Tibial nerve (tissue), 4 donors: ENCODE measurements at places on chromosomes 11 and 22. TPM values are rescaled to one million over a fixed set of nuclear protein-coding genes. Genes with fewer than 3 reads are reported as not detected.
A peak's percentile ranks its signal among the peaks of the same experiment; 100 is the strongest.

DNA sequence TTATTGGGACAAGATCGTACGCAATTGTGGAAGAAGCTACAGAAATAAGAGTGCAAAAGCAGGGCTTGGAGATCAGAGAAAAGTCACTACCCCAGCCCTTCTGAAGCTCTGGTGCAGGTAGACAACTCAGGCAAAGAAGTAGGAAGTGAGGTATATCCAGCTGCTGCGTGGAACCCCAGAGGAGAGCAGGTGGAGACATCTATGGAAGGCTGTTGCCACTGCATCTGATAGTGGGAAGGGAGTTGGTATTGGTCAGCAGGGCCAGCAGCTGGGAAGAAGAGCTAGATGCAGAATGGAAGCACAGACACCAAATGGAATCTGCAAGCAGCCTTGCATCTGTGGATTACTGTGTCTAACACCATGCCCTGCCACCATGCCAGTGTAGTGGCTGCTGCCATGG lies 165.1 kb downstream of the WNT11 start:
- H3K27me3 ChIP-seq, result no peaks in the 10 kb centered on the region
- H3K36me3 ChIP-seq, result no peaks in the 10 kb centered on the region

DNA sequence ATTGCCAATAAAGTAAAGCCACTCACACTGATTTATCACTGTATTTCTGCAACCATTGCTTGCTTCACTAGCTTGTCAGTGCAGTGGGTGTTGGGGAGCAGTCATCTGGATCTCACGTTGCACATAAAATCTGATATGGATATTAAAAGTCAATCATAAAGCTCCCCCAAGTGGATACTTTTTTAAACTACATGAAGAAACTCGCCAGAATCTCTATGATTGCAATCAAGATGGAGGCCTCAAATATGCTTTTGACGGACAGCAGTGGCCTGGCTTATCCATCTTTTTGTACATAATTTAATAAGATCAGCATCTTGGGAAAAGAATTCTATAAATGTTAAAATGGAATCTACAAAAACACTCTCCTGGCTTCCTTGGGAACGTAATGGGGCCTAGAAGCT lies 137.7 kb downstream of the WT1 start:
- no peaks in the 10 kb centered on the region for H3K36me3 ChIP-seq
- no peaks in the 10 kb centered on the region for H3K4me1 ChIP-seq
- H3K4me3 ChIP-seq, result no peak overlapping the region
- no peaks in the 10 kb centered on the region for H3K27me3 ChIP-seq

DNA sequence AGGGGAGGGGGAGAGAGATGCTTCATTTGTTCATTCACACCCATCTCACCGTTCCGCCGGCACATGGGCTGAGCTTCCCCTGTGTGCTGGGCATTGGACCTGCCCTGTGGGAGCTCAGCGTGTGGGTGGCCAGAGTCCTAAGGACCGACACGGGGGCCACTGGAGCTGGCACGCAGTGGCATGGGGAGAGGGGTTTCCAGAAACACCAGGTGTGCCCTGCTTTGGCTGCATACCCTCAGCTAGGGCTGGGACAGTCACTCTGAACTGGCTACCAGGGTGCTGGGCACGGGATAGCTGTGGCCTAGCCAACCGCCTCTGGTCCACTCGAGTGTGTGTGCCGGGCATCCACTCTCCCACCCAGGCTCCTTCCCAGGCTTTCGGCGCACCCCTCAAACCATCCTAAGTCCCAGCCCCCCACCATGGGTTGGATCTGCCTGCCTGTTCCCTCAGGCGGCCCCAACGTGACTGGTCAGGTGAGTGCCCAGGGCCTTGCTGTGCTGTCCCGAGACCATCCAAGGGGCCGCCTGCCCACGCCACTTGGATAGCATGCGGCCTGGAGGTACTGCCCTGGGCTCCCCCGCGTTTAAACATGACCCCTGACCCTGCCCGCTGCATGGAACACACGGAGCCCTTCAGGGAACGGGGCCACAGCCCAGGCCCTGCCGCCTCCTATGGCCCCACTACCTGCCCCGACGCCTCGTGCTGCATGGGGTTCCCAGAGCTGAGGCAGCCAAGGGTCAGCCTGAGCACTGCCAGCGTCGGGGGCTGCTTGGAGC lies 51.6 kb upstream of the LINC01488 start:
- H3K27me3 ChIP-seq, result no peaks in the 10 kb centered on the region
- no peak for DNase-seq
- H3K27ac ChIP-seq, result no peak overlapping the region
- H3K4me1 ChIP-seq, result no peaks in the 10 kb centered on the region
- no peaks in the 10 kb centered on the region for H3K36me3 ChIP-seq

- H3K36me3 ChIP-seq, result no peaks in the 10 kb centered on the region
- H3K27ac ChIP-seq, result no peak overlapping the region
- no peak overlapping the region for H3K4me3 ChIP-seq
- no peaks in the 10 kb centered on the region for H3K27me3 ChIP-seq
- peaks cover 17% of the 10 kb centered on the region for H3K4me1 ChIP-seq
- no peak for DNase-seq
Measured at GRCh38 chr22:49765951-49766350, 61.7 kb downstream of the BRD1 start.

- H3K27ac ChIP-seq, result no peak overlapping the region
- no peaks in the 10 kb centered on the region for H3K36me3 ChIP-seq
- no peak overlapping the region for H3K4me3 ChIP-seq
- DNase-seq, result no peak
- no peaks in the 10 kb centered on the region for H3K4me1 ChIP-seq
Measured at GRCh38 chr11:87454241-87454640, 416.5 kb downstream of the TMEM135 start.

DNA sequence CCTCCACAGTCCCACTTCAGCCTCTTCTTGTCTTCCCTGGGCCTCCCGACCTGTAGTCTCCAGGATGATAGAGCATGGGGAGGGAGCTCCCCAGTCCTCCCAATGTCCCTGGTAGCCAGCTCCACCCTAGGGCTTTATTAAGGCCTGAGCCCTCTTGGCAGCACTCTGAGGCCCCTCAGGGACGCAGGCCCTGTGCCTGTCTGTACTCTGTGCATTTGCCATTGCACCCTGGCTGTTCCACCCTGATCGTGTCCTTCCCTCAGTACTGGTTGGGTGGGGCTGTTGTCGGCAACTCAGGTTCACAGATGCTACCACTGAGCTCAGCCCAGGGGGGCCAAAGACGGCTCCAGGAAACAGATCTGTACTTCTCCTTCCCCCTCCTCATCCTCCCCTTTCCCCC lies 7.2 kb downstream of the SSTR3 start:
- H3K27me3 ChIP-seq, result no peaks in the 10 kb centered on the region
- H3K27ac ChIP-seq, result no peak overlapping the region
- DNase-seq, result no peak
- H3K4me1 ChIP-seq, result no peaks in the 10 kb centered on the region
- no peak overlapping the region for H3K4me3 ChIP-seq

- no peaks in the 10 kb centered on the region for H3K36me3 ChIP-seq
- H3K4me3 ChIP-seq, result no peak overlapping the region
- H3K27ac ChIP-seq, result no peak overlapping the region
- H3K4me1 ChIP-seq, result peaks cover 29% of the 10 kb centered on the region
Measured at GRCh38 chr11:69153661-69154060, 2.1 kb upstream of the SMIM38 start.

GRCh38 chr22:43167001-43167589 lies 15.7 kb downstream of the TSPO start:
- H3K27me3 ChIP-seq, result no peaks in the 10 kb centered on the region
- H3K4me3 ChIP-seq, result no peak overlapping the region
- H3K4me1 ChIP-seq, result peaks cover 6% of the 10 kb centered on the region
- no peak overlapping the region for H3K27ac ChIP-seq
- H3K36me3 ChIP-seq, result peaks cover 78% of the 10 kb centered on the region
- no peak for DNase-seq

- no peaks in the 10 kb centered on the region for H3K36me3 ChIP-seq
- DNase-seq, result no peak
- peak overlapping the region; percentile 83 for H3K27ac ChIP-seq
- H3K4me1 ChIP-seq, result peaks cover 22% of the 10 kb centered on the region
- no peak overlapping the region for H3K4me3 ChIP-seq
Measured at GRCh38 chr11:62418136-62418535, 697 bp upstream of the SCGB1A1 start.

DNA sequence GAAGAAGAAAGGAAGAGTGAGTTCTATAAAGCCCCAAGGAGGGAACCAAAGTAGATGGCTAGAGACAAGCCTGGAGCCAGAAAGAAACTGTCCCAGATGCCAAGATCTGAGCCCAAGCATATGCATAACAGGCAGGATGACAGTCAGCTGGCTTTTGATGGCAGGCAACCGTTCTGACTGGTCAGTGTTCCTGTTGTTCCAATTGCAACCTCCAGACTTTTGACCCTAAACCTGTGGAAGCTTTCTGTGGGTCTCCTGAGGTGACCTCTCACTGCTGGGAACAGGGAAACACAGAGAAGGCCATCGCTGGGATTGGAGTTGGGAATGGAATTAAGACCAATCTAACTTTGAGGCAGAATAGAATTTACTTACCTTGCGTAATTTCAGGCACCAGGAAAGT lies 21.6 kb upstream of the NNMT start:
- no peak for DNase-seq
- no peak overlapping the region for H3K4me3 ChIP-seq
- no peak overlapping the region for H3K27ac ChIP-seq
- no peaks in the 10 kb centered on the region for H3K4me1 ChIP-seq
- H3K27me3 ChIP-seq, result no peaks in the 10 kb centered on the region

- no peak for DNase-seq
- H3K27ac ChIP-seq, result no peak overlapping the region
- H3K36me3 ChIP-seq, result no peaks in the 10 kb centered on the region
- H3K4me1 ChIP-seq, result no peaks in the 10 kb centered on the region
- no peak overlapping the region for H3K4me3 ChIP-seq
Measured at GRCh38 chr11:1129143-1129610, 28.6 kb upstream of the MUC5AC start.

GRCh38 chr11:68002938-68003845 lies 705 bp downstream of the UNC93B1 start:
- no peak for DNase-seq
- H3K4me3 ChIP-seq, result peak overlapping the region; percentile 89
- peak overlapping the region; percentile 82 for H3K27ac ChIP-seq
- peaks cover 12% of the 10 kb centered on the region for H3K36me3 ChIP-seq
- H3K27me3 ChIP-seq, result no peaks in the 10 kb centered on the region

DNA sequence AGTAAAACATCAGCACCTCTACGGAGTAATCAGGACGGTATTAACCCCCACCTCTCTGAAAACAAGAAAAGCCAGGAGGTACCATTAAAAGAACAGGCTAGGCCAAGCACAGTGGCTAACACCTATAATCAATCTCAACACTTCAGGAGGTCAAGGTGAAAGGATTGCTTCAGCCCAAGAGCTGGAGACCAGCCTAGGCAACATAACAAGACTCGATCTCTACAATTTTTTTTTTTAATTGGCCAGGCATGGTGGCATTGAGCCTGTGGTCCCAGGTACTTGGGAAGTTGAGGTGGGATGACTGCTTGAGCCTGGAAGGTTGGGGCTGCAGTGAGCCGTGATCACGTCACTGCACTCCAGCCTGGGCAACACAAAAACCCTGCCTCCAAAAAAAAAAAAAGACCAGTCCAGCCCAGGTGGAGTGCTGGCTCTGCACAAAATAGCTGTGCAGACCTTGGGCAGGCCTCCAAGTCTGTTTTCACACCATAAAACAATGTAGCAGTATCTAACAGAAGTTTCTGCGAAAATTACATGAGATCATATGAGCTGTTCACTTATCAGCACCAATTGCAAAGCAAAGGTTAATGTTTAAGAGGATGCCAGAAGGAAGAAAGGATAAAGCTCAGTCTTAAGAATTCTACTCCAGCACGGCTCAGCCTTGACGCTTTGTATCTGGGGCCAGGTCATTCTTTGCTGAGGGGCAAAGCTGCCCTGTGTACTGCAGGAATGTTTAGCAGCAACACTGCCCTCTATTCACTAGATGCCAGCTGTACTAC lies 14.8 kb downstream of the CHKA start:
- peaks cover 26% of the 10 kb centered on the region for H3K4me1 ChIP-seq
- H3K27ac ChIP-seq, result peak overlapping the region; percentile 37
- no peak for DNase-seq

- no peaks in the 10 kb centered on the region for H3K27me3 ChIP-seq
- DNase-seq, result no peak
- H3K4me3 ChIP-seq, result no peak overlapping the region
- no peaks in the 10 kb centered on the region for H3K4me1 ChIP-seq
- H3K36me3 ChIP-seq, result peaks cover 58% of the 10 kb centered on the region
- no peak overlapping the region for H3K27ac ChIP-seq
Measured at GRCh38 chr22:20587206-20587958, 80.0 kb downstream of the MED15 start.

DNA sequence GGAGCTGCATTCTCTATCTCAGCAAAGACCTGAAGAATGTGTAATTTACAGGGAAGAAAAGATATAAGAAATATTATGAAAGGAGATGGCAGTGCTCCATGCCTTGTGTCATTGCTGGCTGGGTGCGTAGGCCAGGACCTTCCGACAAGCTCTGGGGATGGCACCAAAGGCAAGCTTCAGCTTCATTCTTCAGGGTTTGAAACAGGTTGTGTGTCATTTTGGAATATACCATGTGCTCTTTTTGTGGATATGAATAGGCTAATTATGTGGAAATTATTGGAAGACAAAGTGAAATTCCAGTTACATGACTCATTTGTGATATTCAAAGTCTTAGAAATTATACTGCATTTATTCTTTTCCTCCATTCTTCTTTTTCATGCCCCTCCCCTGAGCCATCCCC lies 5.7 kb upstream of the KIRREL3 start:
- peaks cover 44% of the 10 kb centered on the region for H3K27me3 ChIP-seq
- H3K4me1 ChIP-seq, result peaks cover 10% of the 10 kb centered on the region
- no peak overlapping the region for H3K27ac ChIP-seq
- no peak for DNase-seq
- no peak overlapping the region for H3K4me3 ChIP-seq

- H3K27ac ChIP-seq, result peak overlapping the region; percentile 54
- no peaks in the 10 kb centered on the region for H3K27me3 ChIP-seq
- peak overlapping the region; percentile 42 for H3K4me3 ChIP-seq
- H3K4me1 ChIP-seq, result peaks cover 92% of the 10 kb centered on the region
- H3K36me3 ChIP-seq, result peaks cover 5% of the 10 kb centered on the region
- no peak for DNase-seq
Measured at GRCh38 chr22:50293441-50294318, 13.8 kb downstream of the PLXNB2 start.

DNA sequence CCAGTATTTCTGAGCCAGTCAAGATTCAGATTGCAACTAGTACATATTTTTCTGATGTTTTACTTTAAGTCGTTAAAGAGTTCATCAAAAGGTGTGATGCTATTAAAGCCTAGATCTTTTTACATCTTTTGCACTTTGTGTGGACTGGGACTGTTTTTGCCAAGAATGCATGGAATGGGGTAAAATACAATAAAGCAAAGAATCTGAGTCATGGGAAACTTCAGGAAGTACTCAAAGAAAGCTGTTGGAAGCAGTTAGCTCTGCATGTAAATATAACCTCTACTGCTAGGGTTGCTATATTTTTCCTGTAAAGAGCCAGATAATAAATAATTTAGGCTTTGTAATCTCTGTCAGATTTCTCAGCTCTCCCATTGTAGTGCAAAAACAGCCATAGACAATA lies 20.9 kb downstream of the ATXN10 start:
- H3K27me3 ChIP-seq, result no peaks in the 10 kb centered on the region
- peaks cover 71% of the 10 kb centered on the region for H3K36me3 ChIP-seq
- no peak overlapping the region for H3K4me3 ChIP-seq
- DNase-seq, result no peak
- no peaks in the 10 kb centered on the region for H3K4me1 ChIP-seq

The GPR83 gene
- total RNA-seq, result 0.21 TPM

The OR5A1 gene
- not detected for total RNA-seq

The PLAAT5 gene
- 15.3 TPM for total RNA-seq

The SLCO2B1 gene
- 80.6 TPM for total RNA-seq

The PGR gene
- total RNA-seq, result 4.8 TPM

The DDI1 gene
- total RNA-seq, result not detected

The LRRC56 gene
- total RNA-seq, result 0.22 TPM

The CABP4 gene
- total RNA-seq, result 2.4 TPM

The RTN4RL2 gene
- total RNA-seq, result 0.20 TPM
